ENCODE measurements at places on chromosomes 2 and 18.

- DNase-seq, result no peak
Measured at GRCh38 chr2:120715353-120715752, 20.3 kb upstream of the GLI2 start.

- DNase-seq, result no peak
Measured at GRCh38 chr2:174553811-174554493, 43.7 kb downstream of the WIPF1 start.

GRCh38 chr2:105773568-105773967 is 28.9 kb downstream of the NCK2 start:
- DNase-seq, result no peak

DNA sequence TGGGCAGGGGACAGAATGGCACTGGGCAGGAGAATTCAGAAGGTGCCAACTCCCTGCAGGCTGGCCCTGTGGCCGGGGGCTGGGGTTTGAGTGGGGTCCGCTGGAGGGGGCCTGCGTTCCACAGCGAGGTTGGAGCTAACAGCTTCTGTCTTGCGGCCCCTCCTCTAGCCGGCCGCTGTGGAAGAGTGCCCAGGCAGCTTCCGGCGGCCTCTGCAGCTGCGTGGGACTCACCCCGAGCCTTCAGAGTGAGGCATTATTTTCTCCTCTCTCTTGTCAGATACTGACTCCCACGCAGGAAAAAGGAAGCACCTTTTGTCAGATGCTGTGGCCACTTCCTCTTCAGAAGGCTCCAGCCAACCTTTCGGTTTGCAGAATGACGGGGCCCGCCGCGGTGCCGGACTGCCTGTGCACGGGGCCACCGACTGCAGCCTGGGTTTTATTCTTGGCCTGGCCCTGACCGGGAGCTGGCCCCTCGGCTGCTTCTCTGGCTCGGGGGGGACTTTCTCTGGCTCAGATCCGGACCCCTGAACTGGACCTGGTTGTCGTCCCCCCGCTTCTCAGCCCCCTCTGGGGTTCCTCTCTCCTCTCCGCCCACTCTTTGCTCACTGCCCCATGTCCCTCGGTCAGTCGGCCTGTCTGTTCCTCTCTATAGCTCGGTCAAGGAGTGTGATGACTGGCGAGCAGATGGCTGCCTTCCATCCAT is 40.1 kb downstream of the ARHGAP25 start:
- no peak for DNase-seq

DNA sequence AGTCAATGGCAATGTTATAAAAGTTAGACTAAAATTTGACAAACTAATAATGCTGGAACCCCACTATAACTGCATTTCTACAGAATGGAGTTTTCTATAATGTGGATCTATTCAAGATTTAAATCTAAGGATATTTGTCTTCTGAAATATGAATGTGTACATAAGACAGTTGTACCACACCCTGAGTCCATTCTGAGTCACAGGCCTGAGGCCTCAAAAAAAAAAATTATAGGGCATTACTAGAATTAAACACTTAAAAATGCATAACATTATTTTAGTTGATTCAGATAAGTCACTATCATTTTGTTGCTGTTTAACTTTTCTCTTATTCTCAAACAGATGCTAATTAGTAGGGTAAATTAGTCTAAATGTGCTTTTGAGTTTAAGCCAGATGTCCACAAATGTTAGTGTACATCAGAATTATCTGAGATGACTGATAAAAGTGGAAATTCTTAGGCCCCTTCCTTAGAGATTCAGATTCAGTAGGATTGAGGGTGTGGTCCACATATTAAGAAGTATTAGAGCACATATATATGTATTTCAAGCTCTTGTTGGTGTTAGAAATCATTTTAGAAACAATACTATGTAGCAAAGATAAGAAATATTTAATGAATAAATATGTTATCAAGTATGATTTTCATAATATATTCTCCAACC is 42.4 kb upstream of the COL5A2 start:
- DNase-seq, result no peak

DNA sequence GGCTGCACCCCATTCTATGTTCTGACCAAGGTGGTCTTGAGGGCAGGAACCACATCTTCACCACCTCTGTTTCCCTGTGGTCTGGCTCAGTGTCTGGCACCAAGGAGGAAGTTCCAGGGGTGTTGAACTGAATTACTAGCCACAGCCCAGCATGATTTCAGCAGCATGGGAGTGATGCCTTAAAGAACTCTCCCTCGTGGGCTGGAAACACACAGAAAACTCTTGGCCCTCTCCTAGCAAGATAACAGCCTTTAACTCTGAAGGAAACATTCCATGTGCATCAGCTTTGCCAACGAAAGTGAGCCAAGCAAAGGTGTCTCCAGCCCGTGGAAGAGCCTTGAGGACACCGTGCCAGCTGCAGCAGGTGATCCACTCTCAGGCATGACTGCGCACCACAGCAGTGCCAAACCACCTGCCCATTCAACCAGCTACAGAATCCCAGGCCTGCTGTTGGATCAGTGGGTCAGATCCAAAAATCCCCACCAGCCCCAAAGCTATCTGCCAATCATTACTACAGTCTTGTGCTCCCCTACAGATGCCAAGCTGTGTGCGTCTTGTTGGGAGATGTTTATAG is 124.8 kb downstream of the TTC32 start:
- no peak for DNase-seq

GRCh38 chr2:105744091-105744908 is 412 bp upstream of the NCK2 start:
- DNase-seq, result no peak

DNA sequence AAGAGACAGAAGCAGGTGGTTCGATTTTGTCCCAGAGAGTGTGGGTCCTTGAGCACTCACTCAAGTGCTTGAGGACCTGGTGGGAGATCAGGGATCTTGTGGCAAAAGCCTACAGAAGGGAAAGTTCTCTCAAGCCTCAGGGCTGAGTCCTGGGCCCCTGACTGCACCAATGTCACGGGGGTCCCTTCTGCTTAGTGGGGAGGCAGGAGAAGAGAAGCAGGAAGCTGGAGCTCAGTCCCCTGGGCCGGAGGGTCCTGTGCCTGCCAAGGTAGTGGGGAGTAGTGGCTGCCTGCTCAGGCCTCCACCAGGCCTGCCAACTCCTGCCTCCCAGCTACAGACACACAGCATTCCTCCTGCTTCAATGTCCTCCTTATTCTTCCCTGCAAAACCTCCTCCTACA is 11.7 kb downstream of the CAPN14 start:
- no peak for DNase-seq

DNA sequence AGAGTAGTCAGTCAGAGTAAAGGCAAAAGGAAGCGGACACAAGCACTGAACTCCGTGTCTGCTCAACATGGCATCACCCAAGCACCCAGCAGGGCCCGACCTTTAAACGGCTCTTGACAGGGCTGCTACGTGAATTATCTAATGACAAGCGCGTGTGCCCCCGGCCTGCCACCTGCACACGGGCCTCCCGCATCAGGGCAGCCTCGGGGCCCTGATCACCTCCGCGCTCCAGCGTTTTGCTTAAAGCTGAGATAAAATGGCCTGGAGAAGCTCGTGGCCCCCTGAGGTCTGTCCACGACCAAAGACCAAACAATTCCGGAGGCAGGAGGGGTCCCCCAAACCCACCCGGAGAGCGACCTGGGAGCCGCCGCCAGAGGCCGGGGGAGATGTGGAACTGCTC is 376 bp downstream of the NDUFA10 start:
- no peak for DNase-seq

DNA sequence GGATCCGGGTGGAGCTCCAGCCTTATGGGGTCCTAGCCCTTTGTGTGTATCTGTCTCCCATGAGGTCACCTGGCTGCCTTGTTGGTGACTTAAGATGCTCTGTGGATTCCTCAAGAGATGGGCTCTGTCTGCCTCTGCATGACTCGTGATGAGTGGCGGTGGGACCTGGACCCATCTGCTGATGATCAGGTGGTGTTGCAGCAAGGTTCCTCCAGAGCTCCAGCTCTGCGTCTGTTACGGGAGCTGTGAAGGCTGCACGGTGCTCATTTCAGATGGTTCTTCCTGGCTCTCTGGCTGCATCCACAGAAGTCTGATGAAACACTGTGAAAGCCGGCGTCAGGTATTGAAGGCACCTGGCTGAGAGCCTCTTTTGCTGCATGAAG is 2.4 kb downstream of the AGAP1 start:
- DNase-seq, result no peak

DNA sequence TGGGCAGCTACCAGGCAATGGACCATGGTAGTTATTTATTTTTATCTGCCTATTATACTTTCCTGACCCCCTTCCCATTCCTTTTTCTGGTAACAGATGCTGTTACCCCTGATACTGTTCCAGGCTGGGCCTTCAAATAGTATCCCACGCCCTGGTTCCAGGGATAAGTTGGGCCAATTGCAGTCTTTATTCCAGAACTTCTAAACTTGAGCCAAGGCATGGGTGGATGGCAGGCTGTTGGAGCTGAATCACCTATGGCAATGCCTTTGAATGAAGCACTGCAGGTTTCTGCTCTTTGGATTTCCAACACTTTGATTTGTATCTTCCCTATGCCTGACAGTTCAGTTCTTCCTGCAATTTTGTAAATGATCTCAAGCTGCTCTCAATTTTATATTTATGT is 99.2 kb upstream of the LHCGR start:
- DNase-seq, result no peak

GRCh38 chr2:187129868-187130267 is 280.9 kb upstream of the ZSWIM2 start:
- DNase-seq, result no peak

- no peak for DNase-seq
Measured at GRCh38 chr2:184830531-184830930, 232.2 kb downstream of the ZNF804A start.

DNA sequence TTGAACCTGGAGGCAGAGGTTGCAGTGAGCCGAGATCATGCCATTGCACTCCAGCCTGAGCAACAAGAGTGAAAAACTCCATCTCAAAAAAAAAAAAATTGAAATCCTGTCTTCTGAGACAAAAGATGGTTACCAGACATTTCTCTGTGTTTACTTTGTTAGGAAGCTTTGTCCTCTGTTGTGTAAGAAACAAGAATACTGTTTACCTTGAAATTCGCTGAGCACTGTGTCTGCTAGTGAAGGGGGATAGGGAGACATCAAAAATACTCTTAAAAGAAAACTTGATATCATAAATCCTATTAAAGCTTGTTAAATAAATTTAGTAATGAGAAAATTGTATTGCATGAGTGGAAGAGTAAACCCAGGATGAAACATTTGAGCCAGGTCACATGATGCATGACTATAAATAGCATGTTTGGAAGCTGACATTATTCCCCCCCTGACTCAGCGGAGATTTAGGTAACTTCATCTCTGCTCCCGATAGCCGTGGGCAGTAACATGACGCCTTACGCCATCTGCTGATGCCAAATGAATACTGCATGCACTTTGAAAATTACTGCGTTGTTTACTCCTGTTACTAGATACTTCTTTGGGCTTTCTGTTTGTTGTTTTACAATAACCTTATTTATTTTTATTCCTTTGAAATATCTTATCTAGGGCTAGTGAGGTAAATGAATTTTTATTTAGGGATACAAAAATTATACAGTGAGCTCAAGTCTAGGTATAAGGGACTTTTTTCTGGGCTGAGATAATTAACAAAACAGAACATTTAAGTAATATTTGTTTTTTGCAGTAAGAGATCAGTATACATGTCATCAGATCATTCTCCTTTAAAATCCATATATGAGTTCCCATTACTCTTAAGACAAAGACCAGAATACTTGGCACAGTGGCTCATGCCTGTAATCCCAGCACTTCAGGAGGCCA is 134.9 kb downstream of the MAP3K20 start:
- DNase-seq, result peak; percentile 2

DNA sequence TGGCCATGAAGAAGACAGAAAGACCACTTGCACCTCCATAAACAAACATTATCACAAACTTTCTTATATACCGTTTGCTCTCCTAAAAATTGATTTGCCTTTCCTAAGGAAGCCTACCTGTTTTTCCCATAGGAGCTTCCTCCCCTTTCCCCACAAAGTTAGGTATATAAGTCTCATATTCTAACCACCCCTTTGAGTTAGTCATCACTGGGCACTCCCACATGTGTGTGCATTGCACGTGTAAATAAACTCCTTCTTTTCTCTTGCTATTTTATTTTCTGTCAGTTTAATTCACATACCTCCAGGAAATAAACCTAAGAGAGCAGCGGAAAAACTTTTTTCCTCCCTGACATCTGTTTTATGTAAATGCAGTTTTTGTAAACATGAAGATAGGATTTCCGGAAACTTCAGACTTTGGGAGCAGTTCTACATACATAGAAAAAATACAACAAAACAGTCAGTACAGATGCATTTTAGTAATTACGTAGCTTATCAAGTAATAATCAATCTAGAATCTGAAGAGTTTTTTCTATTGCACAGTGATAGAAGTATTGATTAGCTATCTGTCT is 46.6 kb downstream of the PLCL1 start:
- DNase-seq, result no peak

DNA sequence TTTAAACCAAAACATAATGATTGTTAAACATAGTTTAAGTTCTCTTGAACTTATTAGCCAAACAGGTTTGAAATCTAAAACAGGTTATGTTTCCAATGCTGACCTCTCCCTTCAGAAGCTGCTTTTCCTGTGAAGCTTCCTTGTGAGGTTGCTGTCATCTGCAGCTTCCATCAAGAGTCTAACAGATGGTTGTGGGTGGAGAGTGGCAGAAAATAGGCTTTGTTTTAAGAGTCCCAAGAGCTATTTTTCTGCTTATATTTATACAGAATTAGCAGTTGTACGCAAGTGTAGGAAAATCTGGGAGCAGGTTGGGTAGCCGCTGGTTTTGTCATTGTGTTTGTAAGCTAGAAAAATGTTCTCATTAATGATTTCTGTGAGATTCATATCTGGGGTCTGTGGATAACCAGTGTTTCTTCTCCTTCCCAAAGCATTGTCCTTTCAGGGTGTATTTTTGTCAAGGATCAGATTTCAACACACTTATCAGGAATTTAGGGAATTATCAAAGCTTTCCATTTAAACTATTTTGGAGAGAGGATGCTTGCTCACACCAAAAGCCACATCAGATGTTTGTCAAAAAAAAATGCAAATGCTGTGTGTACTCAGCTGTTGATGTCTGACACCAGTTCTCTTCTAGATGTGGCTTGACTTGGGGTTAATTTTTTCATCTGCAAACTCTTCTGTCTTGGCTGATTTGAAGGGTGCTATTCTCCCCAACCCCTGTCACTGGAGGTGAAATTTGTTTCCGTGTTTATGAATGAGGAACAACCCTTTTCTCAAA is 78.1 kb upstream of the KIF5C start:
- DNase-seq, result no peak

- no peak for DNase-seq
Measured at GRCh38 chr18:11700876-11701275, 11.8 kb downstream of the GNAL start.

GRCh38 chr2:24832073-24832461 is 38.8 kb downstream of the CENPO start:
- DNase-seq, result no peak

GRCh38 chr2:11234309-11234708 is 79.0 kb downstream of the SLC66A3 start:
- DNase-seq, result no peak

DNA sequence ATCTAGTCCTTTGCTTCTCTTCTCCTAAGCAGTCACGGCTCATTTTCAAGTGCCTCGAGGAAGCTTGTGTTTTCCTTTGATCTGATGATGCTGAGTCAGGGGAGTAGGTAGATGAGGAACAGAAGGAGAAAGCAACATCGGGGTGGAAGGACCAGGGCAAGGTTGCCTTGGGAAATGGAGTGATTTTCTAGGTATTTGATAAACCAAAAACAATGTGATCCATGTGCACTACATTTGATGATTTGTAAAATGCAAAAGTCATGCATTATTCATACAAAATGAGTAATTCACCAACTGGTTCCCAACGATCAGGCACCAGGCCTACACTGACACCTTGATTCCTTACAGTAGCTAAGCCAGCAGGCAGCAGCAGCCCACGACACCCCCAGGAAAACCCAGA is 205.3 kb downstream of the ANAPC1 start:
- no peak for DNase-seq
